ENCODE measurements at places on chromosomes 1 and 21.
A peak's percentile ranks its signal among the peaks of the same experiment; 100 is the strongest.

DNA sequence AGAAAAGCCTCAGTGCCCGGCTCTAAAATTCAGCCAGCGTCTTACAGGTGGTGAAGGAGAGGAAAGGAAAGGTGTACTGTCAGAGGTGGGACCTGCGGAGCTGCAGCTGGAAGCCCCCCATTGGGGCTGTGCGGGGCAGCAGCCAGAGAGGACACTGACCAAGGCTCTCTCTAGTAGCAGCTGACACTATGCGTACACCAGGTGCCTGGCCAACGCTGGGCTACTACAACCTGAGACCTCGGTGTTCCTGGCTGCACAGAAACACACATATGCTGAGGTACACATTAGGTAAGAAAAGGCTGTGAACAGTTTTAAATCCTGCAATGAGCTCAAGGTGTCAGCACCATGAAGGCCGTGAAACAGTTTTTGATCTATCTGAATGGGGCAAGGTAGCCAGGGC is 55.5 kb upstream of the EDN2 start:
- H3K27me3 ChIP-seq, result no peaks in the 10 kb centered on the region
- no peaks in the 10 kb centered on the region for H3K4me1 ChIP-seq
- no peak overlapping the region for H3K4me3 ChIP-seq
- H3K36me3 ChIP-seq, result no peaks in the 10 kb centered on the region

- H3K4me1 ChIP-seq, result no peaks in the 10 kb centered on the region
- H3K27ac ChIP-seq, result no peak overlapping the region
- DNase-seq, result no peak
Observed at GRCh38 chr1:172476218-172476811, 32.4 kb upstream of the PIGC start.

- no peak overlapping the region for H3K27ac ChIP-seq
- no peaks in the 10 kb centered on the region for H3K27me3 ChIP-seq
- no peak for DNase-seq
- no peak overlapping the region for H3K4me3 ChIP-seq
- no peaks in the 10 kb centered on the region for H3K36me3 ChIP-seq
Observed at GRCh38 chr1:181655756-181656155, 172.4 kb downstream of the CACNA1E start.

DNA sequence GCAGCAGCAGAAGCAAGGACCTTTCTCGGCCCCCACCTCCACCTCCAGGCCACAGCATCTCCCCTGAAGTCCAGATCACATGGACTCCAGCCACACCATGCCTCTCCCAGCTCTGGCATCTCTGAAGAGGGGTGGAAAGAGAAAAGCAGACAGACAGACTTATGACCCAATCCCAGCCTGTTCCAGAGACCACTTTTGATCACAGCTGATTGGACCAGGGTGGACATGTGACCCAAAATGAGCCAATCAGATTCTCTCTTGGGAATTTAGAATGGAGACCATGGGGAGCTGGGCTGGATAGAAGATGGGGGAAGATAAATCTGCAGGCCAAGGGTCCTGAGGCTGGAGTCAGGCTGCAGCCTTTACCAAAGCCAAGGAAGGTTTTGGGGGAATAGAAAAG is 16.4 kb downstream of the HTR1D start:
- H3K27me3 ChIP-seq, result no peaks in the 10 kb centered on the region
- no peaks in the 10 kb centered on the region for H3K4me1 ChIP-seq
- no peak overlapping the region for H3K4me3 ChIP-seq
- no peaks in the 10 kb centered on the region for H3K36me3 ChIP-seq
- H3K27ac ChIP-seq, result no peak overlapping the region

- H3K27me3 ChIP-seq, result no peaks in the 10 kb centered on the region
- H3K4me3 ChIP-seq, result peak overlapping the region; percentile 93
- no peak for DNase-seq
- H3K36me3 ChIP-seq, result no peaks in the 10 kb centered on the region
- H3K4me1 ChIP-seq, result no peaks in the 10 kb centered on the region
Observed at GRCh38 chr1:35931446-35932157, 697 bp downstream of the AGO3 start.

DNA sequence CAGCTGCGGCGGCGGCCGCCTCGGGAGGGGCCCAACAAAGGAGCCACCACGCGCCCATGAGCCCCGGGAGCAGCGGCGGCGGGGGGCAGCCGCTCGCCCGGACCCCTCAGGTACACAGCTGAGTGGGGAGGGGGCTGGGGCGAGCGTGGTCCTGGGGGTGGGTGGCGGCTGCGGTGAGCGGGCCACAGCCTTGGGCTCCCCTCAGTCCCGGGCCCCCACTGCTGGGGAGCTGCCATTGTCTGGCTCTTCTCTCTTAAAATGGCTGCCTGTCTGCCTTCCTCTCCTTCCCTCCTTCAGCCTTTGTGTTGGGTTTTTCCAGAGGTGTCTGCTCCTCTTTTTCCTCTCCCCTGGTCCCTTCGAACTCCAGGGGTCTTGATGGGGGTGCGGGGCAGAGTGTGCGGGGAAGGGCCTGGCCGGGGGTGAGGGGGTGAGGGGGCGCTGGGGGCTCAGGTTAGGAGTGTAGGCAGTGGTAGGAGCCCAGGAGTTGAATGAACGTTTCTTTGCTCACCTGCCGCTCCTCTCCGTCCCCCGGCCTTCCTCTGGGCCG is 1.7 kb downstream of the ARID1A start:
- H3K4me3 ChIP-seq, result peak overlapping the region; percentile 93
- no peak for DNase-seq
- H3K27me3 ChIP-seq, result no peaks in the 10 kb centered on the region

- no peak overlapping the region for H3K4me3 ChIP-seq
- no peak overlapping the region for H3K27ac ChIP-seq
- H3K27me3 ChIP-seq, result no peaks in the 10 kb centered on the region
- H3K4me1 ChIP-seq, result no peaks in the 10 kb centered on the region
Observed at GRCh38 chr1:62280150-62280549, 39.1 kb downstream of the KANK4 start.

GRCh38 chr1:156963621-156964020 is 43.2 kb downstream of the LRRC71 start:
- no peak for DNase-seq
- no peaks in the 10 kb centered on the region for H3K27me3 ChIP-seq
- H3K36me3 ChIP-seq, result peaks cover 69% of the 10 kb centered on the region
- H3K27ac ChIP-seq, result no peak overlapping the region
- no peak overlapping the region for H3K4me3 ChIP-seq
- H3K4me1 ChIP-seq, result no peaks in the 10 kb centered on the region

DNA sequence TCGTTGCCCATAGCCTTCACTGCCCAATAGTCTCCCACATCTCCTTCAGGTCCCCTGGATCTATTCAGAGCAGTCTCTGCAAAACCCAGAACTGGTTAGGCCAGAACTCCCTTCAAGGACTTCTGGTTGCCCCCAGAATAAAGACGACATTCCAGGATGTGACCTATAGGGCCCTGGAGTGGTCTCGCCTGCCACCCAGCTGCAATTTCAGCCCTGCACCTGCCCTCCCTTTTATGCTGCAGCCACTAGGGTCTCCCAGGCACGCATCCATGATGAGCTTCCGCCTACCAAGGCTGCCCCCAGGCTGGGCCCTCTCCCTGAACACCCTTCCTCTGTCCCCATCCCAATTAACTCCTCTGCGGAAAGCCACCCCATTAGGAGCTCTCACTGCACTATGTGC is 7.2 kb upstream of the TSPEAR start:
- H3K36me3 ChIP-seq, result no peaks in the 10 kb centered on the region
- H3K27ac ChIP-seq, result no peak overlapping the region
- no peaks in the 10 kb centered on the region for H3K4me1 ChIP-seq
- DNase-seq, result no peak
- H3K4me3 ChIP-seq, result no peak overlapping the region

GRCh38 chr21:38788275-38788905 is 17.3 kb upstream of the ETS2 start:
- no peak overlapping the region for H3K4me3 ChIP-seq
- no peaks in the 10 kb centered on the region for H3K36me3 ChIP-seq
- H3K27ac ChIP-seq, result no peak overlapping the region
- no peak for DNase-seq
- H3K4me1 ChIP-seq, result no peaks in the 10 kb centered on the region
- no peaks in the 10 kb centered on the region for H3K27me3 ChIP-seq

DNA sequence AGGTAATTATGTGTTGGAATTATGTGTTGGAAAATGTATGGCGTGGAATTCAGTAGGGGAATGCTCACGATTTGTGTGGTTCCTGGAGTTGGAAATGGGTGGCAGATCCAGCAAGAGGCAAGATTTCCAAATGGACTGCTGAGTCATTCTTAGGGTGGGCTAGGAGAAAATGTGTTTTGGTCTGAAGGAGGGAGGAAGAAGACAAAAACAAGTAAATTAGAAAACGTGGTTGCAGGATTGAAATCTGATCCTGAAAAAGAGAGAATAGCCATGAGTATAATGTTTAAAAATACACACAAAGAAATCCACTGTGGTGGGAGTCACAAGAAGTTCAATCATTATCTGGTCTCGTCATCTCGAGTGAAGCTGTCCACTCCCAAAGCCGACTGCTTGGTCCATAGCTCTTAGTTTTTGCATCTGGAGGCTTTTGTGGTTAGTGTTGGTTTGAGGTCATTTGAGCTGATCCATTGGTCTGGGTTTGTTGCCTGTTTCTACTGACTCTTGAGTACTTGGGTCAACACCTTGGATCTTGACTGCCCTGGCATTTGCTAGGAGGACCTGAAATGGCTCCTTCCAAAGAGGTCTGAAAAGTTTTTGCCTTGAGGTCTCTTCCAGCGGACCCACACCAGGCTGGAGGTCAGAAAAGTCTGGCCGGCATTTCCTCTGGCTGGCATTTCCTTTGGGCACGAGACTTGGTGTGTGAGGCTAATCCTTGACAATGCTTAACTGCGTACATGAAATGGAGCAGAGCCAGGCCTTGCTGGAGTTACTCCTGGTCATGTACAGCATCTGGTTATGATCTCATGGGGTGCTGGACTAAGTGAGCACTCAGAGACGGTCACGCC is 9.2 kb downstream of the MX2 start:
- H3K4me3 ChIP-seq, result no peak overlapping the region
- no peak overlapping the region for H3K27ac ChIP-seq
- DNase-seq, result no peak
- peaks cover 41% of the 10 kb centered on the region for H3K4me1 ChIP-seq
- no peaks in the 10 kb centered on the region for H3K27me3 ChIP-seq
- H3K36me3 ChIP-seq, result no peaks in the 10 kb centered on the region
